Activated CD4-positive, CD25-positive, alpha-beta regulatory T cell treated with anti-CD3 and anti-CD28 coated beads, Interleukin-2, amount 50 U/mL, for 16 hours (primary cell): ENCODE measurements at places on chromosomes 12 and 14.

DNA sequence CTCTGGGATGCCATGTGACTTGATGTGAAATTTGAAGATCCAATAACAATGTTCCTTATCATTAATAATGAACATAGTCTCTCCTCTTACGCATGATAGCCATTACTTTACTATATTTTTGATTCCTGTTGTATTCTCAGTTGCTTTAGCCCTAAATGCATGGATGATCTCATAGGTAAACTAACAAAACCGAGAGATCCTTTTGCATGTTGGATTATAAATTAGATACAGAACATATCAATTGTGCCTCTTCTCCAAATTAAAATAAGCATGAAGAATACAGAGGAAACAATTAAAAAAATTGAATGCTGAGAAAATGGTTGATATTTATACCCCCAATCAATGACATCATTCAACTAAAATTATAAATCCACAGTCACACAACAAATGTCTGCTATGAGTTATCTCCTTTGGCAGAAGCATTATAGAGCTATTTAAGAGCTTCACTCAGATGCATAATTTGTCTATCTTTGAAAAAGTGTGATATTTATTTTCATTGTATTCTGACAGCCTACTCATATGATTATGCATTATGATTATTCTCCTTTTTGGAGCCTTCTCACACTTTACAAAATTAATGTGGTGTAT lies 386.4 kb upstream of the STXBP6 start:
- no peak for DNase-seq

DNA sequence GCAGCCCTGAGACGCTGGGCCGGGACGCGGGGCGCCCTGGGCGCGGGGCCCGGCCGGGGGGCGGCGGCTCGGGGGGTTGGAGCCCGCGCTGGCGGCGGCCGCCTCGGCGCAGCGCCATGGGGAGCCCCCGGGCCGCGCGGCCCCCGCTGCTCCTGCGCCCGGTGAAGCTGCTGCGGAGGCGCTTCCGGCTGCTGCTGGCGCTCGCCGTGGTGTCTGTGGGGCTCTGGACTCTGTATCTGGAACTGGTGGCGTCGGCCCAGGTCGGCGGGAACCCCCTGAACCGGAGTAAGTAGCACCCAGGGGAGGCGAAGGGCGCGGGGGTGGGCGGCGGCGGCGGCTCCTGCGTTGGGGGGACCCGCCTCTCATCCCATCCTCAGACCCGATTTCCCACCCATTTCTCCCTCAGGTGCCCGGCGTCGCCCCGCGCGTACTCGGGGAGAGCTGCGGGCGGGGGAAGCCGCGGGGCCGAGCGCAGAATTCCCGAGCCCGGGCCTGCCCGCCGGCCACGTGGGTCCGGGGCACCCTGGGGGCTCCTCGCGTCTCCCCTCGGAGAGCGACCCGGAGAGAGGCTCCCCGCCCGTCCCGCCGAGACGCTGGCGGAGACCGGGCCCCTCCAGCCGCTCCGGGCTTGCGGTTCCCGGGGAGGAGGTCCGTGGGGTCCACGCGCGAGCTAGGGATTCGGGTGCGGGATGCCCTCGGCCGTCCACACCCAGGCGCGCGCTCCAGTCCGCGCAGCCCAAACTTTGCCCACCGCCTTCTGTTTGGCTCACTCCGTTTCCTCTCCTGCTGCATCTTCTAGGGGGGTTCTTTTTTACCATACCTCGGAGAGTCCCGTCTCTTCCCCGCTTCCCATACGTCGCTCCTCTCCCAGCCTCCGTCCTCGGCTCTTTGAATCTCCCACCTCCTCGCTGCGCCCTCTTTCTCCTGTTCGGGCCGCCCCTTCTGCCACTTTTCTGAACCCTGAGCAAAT lies 807 bp downstream of the B4GALNT3 start:
- DNase-seq: no peak

- DNase-seq: no peak
Observed at GRCh38 chr14:92482621-92483319, 30.8 kb upstream of the RIN3 start.

DNA sequence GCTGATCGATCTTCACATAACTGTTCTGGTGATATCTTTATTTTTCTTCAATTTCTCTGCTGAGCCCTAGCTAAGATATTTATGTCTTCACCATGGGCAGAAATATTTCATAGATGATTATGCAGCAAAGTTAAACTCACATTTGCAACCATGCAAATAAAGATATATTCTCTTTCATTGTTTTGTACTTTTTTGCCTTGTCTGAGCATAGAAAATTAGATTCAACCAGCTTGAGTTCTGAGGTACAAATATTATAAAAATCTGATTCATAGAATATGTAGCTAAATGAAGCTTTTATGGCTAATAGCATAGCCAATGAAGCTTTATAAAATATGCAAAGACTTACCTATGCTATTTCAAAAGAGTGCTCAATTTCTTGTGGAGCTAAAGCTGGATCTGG lies at the start of gene TAS2R13:
TAS2R13 (minus strand) TSS at position 101 of the 400 bp plus-strand sequence. CDS start 264 bp downstream, outside the sequence.
- no peak for DNase-seq

DNA sequence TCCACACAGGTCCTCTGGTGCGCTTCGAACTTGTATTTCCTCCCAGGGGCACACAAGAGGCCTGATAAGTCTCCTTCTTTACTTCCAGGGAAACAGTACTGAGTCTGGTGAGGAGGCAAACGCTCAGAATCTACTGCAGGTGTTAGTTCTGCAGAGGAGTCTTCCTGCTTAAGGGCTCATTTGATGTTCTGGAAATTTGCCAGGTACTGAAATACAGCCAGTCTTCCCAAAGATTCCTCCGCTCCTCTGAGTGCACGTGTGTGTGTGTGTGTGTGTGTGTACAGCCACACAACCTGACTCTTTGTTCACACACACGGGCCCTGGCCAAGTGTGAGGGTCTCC lies 92.0 kb downstream of the FBXL14 start:
- no peak for DNase-seq

GRCh38 chr12:99068993-99069747 lies 424.1 kb downstream of the APAF1 start:
- DNase-seq: no peak

GRCh38 chr14:21414137-21414631 lies 30.4 kb upstream of the SUPT16H start:
- no peak for DNase-seq

GRCh38 chr12:14905269-14906004 lies 19.8 kb upstream of the MGP start:
- DNase-seq: no peak

DNA sequence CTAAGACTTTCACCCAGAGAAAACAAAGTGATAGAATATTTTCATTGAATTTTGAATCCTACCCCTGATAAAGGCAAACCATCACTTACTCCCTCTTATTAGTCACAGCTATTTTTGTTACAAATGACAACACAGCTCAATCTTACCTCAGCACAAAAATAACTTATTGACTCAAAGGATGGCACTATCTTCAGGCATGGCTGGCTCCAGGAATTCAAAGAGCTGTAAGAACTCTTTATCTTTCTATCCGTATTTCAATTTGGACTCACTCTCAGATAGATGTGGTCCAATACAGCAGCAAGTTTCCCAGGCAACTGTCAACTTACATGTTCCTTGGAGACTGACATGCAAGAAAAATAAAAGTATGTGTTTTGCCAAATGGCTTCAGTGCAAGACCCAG lies 709.4 kb upstream of the MDGA2 start:
- no peak for DNase-seq

GRCh38 chr12:63480186-63480585 lies 188.1 kb downstream of the DPY19L2 start:
- DNase-seq: no peak

- DNase-seq: no peak
Observed at GRCh38 chr12:106980944-106981343, 6.0 kb downstream of the MTERF2 start.

DNA sequence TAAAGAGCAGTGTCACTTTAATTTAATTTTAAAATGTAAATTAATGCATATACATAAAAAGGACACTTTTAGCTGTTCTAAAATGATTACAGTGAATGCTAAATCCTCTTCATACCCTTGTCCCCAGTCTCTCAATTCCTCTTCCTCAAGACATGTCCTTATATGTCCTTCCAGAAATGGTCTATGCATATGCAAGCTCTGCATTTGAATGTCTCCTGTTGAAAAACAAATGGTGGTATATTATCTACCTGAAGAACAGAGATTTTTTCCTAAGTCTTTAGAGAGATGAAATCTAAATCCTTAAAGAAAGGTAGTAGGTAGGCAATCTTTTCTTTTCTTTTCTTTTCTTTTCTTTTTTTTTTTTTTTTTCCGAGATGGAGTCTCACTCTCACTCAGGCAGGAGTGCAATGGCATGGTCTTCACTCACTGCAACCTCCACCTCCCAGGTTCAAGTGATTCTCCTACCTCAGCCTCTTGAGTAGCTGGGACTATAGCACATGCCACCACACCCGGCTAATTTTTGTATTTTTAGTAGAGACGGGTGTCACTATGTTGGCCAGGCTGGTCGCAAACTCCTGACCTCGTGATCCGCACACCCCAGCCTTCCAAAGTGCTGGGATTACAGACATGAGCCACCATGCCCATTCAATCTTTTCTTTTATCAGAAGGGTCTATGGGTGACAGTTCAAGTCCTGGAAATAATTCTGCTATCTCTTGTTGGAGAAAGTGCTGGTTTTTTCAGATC lies 180.5 kb downstream of the PRKCH start:
- DNase-seq: no peak

GRCh38 chr12:111812881-111813741 lies 28.9 kb upstream of the MAPKAPK5 start:
- DNase-seq: peak; percentile 23

GRCh38 chr14:36295642-36296627 lies 24.5 kb downstream of the MBIP start:
- DNase-seq: no peak

DNA sequence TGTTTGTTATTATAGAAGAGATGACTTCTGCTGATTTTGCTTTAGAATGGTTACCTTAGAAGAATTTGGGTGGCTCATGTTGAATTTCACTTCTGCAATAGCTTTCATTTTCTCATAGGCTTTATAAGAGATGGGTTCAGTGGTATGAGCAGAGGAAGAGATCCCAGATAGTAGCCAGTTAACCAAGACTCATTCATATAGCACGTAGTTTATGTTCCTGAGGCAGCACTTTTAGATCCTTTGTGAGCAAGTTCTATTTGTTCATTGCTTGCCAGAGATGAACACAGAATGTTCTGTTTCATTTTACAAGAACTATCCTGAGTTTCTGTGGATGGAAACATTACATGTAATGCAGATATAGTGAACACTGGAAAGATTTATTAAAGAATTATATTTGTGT lies 32.2 kb downstream of the RAB21 start:
- no peak for DNase-seq

GRCh38 chr14:20657216-20658211 lies 16.0 kb upstream of the OR6S1 start:
- no peak for DNase-seq

- no peak for DNase-seq
Observed at GRCh38 chr12:57195611-57196371, 20.8 kb upstream of the NXPH4 start.

DNA sequence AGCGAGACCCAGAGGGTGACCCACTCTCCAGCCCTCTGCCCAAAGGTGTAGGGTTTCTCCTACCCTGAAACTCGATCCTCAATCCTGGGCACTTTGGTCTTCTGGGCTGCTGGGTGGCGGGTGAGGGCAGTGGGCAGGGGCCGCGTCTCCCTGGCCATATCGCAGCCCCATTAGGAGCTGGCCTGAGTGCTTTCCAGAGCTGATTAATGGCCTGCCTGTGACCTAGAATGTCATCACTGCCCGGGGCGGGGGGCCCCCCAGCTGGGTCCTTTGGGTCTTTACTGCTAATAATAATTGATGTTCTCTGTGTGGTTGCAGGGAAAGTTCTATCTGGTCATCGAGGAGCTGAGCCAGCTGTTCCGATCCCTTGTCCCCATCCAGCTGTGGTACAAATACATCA lies 47.8 kb downstream of the HRK start:
- no peak for DNase-seq

DNA sequence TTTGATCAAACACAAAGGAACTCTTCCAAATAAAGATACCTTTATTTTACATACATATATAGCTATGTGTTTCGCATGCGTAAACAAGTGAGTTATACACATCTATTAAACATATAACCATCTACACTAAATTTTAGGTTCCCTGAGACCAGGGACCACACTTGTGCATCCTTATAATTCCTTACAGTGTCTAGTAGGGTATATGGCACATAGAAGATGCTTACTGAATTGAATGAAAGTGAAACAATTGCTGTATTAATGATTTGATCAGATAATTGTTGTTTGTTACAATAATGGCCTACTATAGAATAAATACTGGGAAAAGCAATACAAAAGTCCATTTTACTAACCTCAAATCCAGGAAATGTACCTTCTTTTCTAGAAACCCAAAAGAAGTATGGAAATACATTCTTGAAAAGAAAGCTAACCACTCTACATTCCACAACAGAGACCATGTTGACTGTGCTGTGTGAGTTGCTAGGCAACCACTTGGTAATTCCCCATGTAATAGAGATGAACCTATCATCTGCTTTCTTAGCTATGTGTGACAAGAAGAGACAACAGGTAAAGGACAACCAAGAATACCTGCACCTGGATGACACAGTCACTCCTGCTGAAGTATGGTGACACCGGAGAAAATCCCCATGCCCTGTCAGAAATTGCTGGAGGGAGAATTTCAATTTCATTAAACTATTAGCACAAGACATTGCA lies 11.9 kb upstream of the CIPC start:
- DNase-seq: no peak

- DNase-seq: no peak
Observed at GRCh38 chr12:2411616-2412304, 359.0 kb downstream of the CACNA1C start.

- DNase-seq: no peak
Observed at GRCh38 chr12:123524378-123524777, 9.1 kb downstream of the RILPL1 start.

DNA sequence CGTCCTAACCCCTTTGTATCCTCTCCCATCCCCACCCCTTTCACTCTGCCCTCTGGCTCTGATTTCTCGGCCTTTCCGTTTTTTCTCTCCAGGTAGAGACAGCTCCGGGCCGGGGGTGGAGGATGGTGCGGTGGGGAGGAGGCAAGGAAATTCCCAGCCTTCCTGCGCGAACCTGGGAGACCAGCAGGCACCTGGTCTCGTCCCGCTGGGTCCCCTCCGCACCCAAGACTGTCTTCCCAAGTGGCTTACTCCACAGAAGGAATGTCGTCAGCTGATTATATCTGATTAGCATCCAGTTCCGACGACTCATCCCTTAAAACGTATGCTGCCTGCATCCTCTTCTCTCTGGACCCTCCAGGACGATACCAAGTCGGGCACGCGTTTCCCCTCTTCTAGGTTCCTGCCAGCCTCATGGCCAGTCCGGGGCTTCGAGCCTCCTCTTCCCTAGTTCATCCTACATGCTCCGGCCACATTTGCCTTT lies 42.2 kb upstream of the CAPRIN2 start:
- no peak for DNase-seq
